ENCODE measurements at places on chromosomes 11 and 22. TPM values are rescaled to one million over a fixed set of nuclear protein-coding genes. Genes with fewer than 3 reads are reported as not detected.

DNA sequence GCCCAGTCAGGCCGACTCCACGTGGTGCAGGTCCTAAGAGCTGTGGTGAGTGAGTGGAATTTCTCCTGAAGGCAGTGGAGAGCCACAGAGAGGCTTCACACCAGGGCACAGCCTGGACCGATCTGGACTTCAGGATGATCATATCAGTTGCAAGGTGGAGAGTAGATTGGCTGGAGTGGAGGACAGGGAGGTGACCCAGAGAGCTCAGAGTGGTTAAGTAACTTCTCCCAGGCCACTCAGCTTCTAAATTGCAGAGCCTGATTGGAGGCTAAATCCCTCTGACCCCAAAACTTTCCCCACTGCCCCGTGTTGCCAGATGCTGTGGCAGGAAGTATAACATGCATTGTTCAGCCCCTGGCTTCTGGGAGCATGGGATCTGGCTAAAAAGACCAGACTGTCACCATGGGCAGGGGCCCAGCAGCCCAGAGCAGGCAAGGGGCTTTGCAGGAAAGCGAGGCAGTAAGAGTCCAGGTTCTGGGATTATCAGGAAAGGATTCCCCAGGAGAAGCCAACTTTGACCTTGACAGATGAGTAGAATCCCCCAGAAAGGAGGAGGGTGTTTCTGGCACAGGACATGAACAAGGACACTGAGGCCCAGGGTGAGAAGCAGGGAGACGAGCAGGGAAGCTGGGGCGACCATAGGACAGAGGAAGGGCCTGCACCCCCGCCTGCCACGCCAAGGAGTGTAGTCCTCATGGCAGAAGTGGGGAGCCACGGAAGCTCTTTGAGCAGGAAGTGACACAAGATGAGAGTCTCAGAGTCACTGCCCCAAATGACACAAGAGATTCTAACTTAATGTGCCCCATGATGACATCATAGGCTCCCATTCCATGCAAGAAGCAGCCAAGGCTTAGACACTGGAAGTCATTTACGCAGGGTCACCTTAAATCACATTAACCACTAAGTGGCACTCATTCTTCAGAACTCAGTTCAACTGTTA is 4.8 kb downstream of the SLC35C1 start:
- H3K27me3 ChIP-seq: no peaks in the 10 kb centered on the region
- H3K36me3 ChIP-seq: peaks cover 17% of the 10 kb centered on the region
- no peak overlapping the region for H3K4me3 ChIP-seq
- no peak overlapping the region for H3K27ac ChIP-seq
- no peak for DNase-seq
- H3K4me1 ChIP-seq: peaks cover 5% of the 10 kb centered on the region

The CDCA5 gene
- total RNA-seq: 52.6 TPM

DNA sequence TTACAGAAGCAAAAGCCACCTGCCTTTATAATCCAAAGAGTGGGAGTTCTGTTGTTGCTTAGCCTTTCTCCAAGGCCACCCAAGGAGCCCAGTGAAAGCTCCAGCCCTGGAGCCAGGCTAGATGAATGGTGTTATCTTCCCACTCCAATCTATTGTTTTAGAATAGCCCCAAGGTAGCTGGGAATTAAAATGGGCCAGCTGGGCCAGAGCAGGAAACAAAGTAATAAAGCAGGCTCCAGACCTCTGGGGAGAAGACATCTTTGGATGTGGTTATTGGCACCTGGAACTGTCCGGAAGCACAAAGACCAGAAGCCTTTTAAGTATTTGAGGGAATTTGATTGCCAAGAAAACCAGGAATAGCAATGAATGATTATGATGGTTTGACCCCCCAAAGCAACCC is 8.8 kb downstream of the C11orf96 start:
- H3K27me3 ChIP-seq: peaks cover 6% of the 10 kb centered on the region
- no peaks in the 10 kb centered on the region for H3K4me1 ChIP-seq
- peak overlapping the region; percentile 50 for H3K27ac ChIP-seq
- no peak overlapping the region for H3K4me3 ChIP-seq
- no peak for DNase-seq

- H3K4me3 ChIP-seq: no peak overlapping the region
- H3K27ac ChIP-seq: no peak overlapping the region
- H3K36me3 ChIP-seq: no peaks in the 10 kb centered on the region
- peaks cover 21% of the 10 kb centered on the region for H3K27me3 ChIP-seq
Observed at GRCh38 chr11:8286886-8287285, 23.2 kb upstream of the LMO1 start.

DNA sequence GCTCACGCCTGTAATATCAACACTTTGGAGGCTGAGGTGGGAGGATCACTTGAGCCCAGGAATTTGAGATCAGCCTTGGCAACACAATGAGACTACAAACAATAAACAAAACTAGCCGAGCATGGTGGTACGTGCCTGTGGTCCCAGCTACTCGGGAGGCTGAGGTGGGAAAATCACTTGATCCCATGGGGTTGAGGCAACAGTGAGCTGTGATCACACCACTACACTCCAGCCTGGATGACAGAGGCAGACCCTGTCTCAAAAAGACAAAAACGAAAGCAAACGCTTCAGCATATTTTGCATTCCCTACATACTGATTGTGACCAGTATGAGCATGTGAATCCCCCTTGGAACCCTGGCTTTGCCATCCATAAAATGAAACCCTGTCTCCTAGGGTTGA is 33.9 kb upstream of the MN1 start:
- H3K36me3 ChIP-seq: no peaks in the 10 kb centered on the region
- peak; percentile 58 for DNase-seq
- no peak overlapping the region for H3K27ac ChIP-seq
- H3K4me3 ChIP-seq: no peak overlapping the region
- no peaks in the 10 kb centered on the region for H3K4me1 ChIP-seq
- no peaks in the 10 kb centered on the region for H3K27me3 ChIP-seq

DNA sequence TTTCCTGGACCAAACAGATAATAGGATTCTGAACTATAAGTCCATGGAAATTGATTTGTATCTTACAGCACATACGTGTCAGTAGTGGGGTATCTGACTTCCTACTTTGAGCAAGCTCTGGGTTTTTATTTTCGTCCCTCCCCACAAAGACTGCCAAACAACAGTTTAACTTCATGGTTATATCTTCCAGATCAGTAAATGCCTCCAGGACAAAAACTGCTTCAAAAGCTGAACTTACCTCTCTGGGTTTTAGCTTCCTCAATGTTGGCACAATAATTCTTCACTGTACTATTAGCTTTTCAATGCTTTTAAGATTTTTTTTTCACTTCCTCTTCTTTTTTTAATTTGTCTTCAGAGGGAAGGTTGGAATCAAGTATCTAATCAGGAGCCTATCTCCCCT is 4.2 kb upstream of the DPF2 start:
- H3K36me3 ChIP-seq: no peaks in the 10 kb centered on the region
- DNase-seq: no peak
- H3K4me3 ChIP-seq: no peak overlapping the region

- H3K27ac ChIP-seq: no peak overlapping the region
- DNase-seq: no peak
Observed at GRCh38 chr11:117002639-117003299, 95.5 kb downstream of the SIK3 start.

The SPECC1L gene
- 61.9 TPM for total RNA-seq

DNA sequence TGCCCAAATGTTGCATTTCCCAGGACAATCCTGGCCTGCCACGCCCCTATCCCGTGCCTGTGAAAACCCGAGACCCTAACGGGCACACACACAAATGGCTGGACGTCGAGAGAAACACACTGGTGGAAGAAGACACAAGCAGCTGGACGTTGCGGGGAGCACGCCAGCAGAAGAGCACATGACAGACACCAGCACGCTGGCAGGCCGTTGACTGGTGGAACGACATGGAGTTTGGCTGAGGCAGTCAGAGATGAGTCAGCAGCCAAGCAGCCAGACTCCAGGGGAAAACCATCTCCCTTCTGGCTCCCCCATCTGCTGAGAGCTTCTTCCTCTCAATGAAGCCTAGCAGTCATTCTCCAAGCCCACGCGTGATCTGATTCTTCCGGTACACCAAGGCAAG is 606.7 kb upstream of the LRRC4C start:
- H3K27me3 ChIP-seq: no peaks in the 10 kb centered on the region
- peak; percentile 49 for DNase-seq
- no peaks in the 10 kb centered on the region for H3K4me1 ChIP-seq
- no peaks in the 10 kb centered on the region for H3K36me3 ChIP-seq

- H3K36me3 ChIP-seq: no peaks in the 10 kb centered on the region
- H3K27me3 ChIP-seq: no peaks in the 10 kb centered on the region
- H3K4me3 ChIP-seq: no peak overlapping the region
Observed at GRCh38 chr11:80694385-80694784, 1253.6 kb upstream of the TENM4 start.

- no peak overlapping the region for H3K4me3 ChIP-seq
- H3K27ac ChIP-seq: no peak overlapping the region
- H3K4me1 ChIP-seq: peaks cover 26% of the 10 kb centered on the region
- H3K36me3 ChIP-seq: no peaks in the 10 kb centered on the region
Observed at GRCh38 chr11:57124505-57124904, 57.2 kb upstream of the LRRC55 start.

DNA sequence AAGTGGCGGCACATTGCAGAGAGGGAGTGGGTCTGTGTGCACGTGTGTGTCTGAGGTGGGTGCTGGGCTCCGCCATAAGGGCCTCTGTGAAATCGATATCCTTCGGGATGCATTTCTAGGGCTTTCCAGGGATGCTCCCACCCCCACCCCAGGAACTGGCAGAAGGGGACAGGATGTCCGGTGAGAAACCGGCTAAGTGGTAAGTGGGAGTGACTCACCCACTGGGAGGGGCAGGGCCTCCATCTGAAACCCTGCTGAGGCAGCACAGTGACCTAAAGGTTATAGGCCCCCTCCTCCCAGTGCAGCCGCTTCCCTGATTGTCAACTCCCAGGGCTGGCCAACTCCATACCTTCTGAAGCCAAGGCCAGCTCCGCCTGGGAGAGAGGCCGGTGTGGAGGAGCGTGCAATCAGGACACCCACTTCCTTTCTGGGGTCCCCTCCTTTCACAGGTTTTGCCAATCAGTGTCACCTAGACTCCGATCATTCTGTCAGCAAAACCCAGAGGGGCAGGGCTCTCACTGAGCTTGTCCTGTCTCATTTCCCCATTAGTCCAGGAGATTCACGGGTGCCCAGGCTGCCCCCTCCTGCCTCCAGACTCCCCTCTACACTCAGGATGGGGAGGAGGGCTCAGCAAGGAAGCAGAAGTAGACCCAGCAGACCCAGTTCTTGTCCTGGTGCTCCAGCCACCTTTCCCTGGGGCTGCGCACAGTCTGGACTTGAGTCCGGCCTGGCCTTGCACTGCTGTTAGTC is 44.5 kb downstream of the NECTIN1 start:
- no peaks in the 10 kb centered on the region for H3K36me3 ChIP-seq
- peak; percentile 80 for DNase-seq
- no peaks in the 10 kb centered on the region for H3K27me3 ChIP-seq
- H3K4me1 ChIP-seq: peaks cover 15% of the 10 kb centered on the region

The AQP11 gene
- 1.8 TPM for total RNA-seq

DNA sequence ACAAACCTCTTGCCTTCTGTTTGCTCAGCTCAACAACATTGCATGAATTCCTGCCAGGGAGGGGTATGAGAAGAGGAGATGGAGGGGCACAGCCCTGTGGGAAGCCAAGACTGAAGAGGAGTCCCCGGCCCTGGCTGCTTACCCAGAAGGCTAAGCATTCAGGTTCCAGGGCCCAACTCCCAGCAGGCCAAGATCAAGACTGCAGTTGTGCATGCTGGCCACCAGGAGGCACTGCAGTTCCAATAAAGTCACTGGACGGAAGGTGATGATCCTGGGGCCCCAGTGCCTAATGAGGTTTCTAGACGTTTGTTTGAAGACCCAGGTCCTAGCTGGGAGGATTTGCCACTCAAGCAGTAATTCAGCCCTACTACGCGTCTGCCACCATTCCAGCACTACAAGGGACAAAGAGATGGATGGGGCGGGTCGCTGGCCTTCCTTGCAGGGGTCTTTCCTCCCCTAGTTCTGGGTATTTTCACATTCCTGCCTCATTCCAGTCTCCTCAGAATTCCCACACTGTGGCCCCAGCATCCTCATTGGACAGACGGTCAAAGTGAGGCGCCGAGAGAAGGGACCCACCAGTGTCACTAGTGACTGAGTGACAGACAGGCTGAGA is 23.6 kb downstream of the ALX4 start:
- H3K36me3 ChIP-seq: no peaks in the 10 kb centered on the region
- peak; percentile 94 for DNase-seq
- no peak overlapping the region for H3K4me3 ChIP-seq
- no peaks in the 10 kb centered on the region for H3K4me1 ChIP-seq
- H3K27me3 ChIP-seq: peaks cover 10% of the 10 kb centered on the region
- H3K27ac ChIP-seq: no peak overlapping the region

The SCGB1A1 gene
- total RNA-seq: not detected

The MOB2 gene
- 19.8 TPM for total RNA-seq

The MYO18B gene
- 0.77 TPM for total RNA-seq

- no peak overlapping the region for H3K27ac ChIP-seq
- no peaks in the 10 kb centered on the region for H3K36me3 ChIP-seq
- H3K4me1 ChIP-seq: no peaks in the 10 kb centered on the region
- DNase-seq: peak; percentile 63
- H3K27me3 ChIP-seq: no peaks in the 10 kb centered on the region
- H3K4me3 ChIP-seq: no peak overlapping the region
Observed at GRCh38 chr11:93131709-93132108, 66.1 kb downstream of the SLC36A4 start.

DNA sequence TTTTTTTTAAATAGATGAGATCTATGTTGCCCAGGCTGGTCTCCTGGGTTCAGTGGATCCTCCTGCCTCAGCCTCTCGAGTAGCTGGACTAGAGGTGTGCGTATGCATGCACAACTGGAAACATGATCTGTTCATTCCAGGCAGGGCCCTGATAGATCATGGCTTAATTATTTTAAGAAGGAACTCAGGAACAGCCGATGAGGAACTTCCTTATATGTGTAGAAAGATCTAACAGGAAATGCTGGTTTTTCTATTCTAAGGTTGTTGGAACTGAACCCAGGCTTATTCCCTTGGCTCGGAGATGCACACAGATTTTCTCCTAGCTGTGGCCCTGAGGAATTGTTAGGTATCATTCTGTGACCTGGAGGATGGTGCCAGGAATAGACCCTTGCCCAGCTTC is 32.4 kb downstream of the SPECC1L start:
- H3K4me1 ChIP-seq: no peaks in the 10 kb centered on the region
- H3K27me3 ChIP-seq: no peaks in the 10 kb centered on the region
- H3K27ac ChIP-seq: no peak overlapping the region
- no peak overlapping the region for H3K4me3 ChIP-seq

- no peaks in the 10 kb centered on the region for H3K4me1 ChIP-seq
- H3K27ac ChIP-seq: no peak overlapping the region
- no peaks in the 10 kb centered on the region for H3K36me3 ChIP-seq
- H3K4me3 ChIP-seq: no peak overlapping the region
Observed at GRCh38 chr22:33588860-33589259, 331.4 kb downstream of the LARGE1 start.

Measured in endodermal cell (in vitro differentiated cells).